ENCODE measurements at places on chromosomes 3 and 15.
A peak's percentile ranks its signal among the peaks of the same experiment; 100 is the strongest.

DNA sequence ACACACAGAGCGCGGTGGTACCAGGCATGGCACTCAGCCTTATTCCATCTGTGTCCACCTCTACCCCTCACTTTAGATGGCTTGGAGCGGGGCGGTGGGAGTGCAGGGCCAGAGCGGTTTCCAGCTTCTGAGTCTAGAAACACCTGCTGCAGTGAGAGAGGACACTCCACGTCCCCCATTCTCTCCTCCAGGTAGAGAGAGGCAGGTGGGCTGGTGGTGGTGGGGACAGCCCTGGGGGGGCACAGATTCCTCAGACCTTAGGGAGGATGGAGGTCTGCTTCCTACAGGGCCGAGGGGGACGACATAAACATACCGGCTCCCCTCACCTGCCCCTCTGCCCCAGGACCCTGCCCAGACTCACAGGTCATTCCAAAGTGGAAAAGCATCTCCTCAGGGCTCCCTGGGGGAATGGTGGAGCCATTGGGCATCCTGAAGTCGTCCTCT, 40.4 kb downstream of the MUC20 start:
- DNase-seq, result no peak

- no peak for DNase-seq
Observed at GRCh38 chr15:71431343-71432336, 316.4 kb downstream of the THSD4 start.

- no peak for DNase-seq
Observed at GRCh38 chr3:60391292-60391691, 860.0 kb downstream of the FHIT start.

DNA sequence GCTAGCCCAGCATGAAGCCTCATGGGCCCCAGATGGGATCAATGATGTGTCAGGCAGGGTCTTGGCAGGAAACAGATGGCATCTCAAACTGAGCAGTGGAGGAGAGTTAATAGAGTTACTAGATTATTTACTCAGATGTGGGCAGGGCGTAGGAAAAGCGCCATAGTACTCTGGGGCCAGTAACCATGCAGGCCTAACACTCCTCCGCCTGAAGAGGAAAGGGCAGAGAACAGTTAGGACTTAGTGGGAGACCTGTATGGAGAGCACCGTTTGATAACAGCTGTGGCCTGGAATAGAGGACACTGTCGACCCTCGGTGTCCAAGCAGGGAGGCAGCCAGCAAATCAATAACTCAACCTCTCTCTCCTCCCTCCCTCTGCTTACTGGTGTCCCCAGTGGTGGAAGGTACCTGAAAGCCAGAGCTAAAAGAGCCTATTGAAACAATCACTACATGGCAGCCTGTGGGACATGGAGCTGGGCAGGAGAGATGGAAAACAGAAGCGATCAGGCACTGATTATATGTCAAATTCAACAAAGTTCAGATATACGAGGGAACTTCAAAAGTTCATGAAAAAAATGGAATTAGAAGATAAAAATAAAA, 111.4 kb upstream of the CCNL1 start:
- no peak for DNase-seq

- no peak for DNase-seq
Observed at GRCh38 chr15:90059208-90059985, 42.9 kb downstream of the IDH2 start.

DNA sequence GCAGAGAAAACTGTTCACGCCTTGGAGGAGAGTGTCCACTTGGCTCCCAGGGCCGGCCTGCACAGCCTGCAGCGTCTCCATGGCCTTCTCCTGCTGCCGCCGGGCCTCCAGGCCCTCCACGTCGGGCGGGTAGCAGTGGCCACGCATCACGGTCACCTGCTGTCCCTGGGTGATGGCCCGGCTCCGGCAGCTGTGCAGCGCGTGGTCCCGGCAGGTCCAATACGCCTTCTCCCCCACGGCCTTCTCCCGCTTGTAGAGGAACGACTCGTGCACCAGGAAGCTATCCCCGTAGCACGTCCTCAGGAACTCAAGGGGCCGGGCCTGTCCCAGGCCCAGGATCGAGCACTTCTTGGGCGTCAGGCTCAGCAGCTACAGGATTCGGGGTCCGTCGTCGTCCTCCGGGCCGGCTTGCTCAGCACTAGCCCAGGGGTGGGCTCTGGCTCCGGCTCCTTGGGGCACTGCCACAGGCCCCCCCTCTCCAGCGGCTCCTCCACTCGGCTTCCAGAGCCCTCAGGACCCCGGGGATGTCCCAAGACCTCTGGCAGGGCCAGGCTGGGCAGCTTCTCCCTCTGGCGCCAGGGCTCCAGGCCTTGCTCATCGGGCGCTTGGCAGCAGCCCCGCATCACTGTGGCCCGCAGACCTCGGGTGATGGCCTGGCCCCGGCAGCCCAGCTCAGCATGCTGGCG, 83.6 kb upstream of the FXR1 start:
- no peak for DNase-seq

GRCh38 chr3:152843955-152844354, 9.0 kb downstream of the P2RY1 start:
- peak; percentile 22 for DNase-seq

DNA sequence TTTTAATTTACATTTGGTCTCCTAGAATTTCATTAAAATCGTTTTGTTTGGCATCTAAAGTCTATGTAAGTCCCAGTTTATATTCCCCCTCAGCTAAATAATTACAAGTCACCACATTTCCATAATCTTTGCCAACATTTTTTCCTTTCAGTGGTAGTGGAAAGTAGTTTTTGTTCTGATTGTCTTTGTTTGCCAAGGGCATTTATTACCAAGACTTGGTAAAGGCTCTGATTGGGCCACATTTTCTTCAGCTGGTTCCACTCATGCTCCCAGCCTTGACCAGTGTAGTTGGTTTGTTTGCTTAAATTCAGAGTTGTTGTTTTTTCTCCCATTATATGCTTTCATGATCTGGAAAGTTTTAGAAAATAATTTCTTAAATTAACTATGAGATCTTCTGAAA, 153.4 kb upstream of the MME start:
- DNase-seq, result no peak

- no peak for DNase-seq
Observed at GRCh38 chr15:37032091-37032775, 68.1 kb downstream of the MEIS2 start.

GRCh38 chr15:42332331-42332730, 27.0 kb upstream of the CAPN3 start:
- no peak for DNase-seq

DNA sequence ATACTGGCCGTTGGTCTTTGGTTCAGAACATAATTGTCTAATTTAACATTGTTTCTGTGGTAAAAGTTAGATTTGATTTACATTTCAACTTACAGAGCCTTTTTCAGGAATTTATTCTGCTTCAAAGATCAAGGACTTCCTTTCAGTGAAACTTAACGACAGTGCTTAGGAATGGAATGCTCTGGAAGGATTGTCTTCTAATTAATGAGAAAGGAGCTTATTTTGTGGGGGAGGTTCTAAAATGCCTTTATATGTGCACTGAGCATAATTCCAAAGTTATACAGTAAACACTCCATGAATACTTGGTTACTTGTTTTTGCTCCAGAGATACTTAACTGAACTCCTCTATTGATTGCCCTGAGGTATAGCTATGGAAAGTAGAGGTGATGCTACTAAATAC, 75.7 kb downstream of the CACNA1D start:
- DNase-seq, result no peak

DNA sequence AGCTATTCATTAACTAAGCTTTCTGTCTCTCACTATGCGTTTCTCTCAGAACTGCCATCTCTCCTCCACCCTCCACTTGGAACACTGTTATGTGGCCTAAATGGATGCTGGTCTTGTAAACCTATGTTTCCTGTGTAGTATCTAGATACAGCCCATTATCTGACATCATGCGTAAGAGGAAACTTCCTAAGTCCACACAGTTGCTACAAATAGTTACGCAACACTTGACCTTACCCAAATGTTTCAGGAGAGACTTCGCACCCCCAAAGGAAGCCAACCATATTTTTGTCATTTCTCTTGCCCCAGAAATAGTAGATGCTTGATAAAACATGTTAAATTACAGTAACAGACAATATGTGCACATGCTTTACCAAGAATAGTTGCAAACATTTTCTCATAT, 87.2 kb upstream of the TPRG1 start:
- no peak for DNase-seq

DNA sequence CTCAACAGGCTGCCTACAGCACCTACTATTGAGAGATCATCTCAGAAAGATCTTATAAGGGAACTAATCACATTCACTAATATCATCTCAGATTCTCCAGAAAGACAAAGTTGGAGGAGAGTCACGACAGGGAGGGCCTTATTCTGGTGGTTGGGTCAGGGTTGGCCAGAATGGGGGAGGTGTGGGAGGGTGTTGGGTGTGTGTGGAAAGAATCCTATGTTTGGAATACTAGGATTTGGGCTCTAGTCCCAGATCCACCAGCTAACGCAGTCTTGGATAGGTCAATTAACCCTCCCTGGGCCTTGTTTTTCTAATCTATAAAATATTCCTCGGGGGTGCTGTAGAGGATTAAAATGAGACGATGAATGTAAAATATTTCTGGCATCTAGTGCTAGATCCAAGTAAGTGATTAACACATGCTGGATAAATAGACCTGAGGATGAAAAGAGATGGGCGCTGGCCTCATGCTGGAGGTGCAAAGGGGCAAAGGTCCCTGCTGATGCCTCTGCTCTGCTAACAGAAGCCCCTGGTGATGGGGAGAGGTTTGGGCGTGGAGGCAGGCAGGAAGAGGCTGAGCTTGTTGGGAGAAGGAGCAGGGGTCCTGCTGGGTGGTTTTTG, 67.6 kb upstream of the ETV5 start:
- no peak for DNase-seq

DNA sequence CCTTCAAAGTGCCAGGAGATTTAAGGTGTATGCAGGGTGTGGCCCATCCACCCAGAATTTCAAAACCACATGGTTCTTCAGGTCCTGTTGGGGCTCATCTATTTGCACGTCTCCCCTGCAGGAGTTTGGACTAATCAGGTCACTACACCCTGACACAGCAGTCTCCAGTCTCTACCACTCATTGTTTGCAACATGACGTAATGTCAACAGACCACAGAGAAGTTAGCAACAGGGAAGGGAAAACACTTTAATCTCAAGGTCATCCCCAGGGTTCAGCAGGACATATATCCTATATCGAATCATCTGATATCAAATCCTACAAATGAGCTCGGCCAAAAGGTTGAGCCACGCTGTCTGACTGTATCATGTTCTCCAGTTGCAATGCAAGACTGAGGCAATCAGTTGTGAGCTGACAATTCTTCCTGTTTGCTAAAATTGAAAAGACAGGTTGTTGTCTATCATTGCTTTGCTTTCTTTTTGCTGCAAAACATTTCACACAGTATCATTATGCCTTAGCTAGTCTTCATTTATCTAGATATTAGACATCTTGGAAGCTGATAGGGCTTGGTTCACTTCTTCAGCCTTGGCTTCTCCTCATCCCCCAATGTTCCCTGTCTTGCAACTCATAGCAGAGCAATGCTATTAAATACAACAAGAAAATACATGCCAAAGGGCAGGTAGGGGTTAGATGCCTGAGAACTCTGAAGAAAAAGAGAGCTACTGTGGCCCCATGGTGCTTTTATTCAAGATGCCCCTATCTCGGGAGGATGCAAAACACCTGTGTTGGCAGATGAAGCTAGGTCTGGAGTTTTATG, 13.4 kb upstream of the LEKR1 start:
- no peak for DNase-seq

DNA sequence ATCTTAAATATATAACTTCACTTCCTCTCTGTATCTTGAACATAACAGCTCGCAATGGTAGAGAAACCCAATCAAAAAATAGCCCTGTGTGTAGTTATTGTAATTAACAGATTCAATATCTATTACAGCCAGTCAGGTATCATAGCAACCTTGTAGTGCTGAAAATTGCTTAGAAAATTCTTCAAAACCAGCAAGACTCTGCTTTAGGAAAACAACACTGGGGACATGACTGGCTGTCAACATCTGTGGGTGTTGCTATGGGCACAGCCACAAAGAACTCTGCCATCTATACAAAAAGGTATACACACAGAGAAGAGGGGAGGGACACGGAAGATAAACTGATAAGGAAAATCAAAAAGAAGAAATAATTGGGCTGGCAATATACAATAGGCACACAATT, 101.2 kb downstream of the WDR72 start:
- no peak for DNase-seq

DNA sequence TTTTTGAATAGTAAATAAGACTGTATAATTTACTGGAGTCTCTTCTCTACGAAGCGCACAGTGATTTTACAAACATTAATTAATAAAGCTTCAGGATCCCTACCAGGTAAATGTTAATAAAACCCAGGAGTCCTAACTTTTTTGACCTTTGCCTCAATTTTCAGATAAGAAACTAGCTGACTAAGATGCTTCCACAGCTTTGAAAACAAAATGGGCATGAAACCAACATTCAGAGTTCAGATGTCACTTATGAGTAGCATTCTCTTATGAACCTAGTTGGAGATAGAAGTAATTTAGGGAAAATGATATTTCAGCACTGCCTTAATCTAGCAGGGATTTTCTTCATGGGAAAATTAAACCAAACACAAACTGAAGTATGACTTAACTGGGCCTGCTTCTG, 13.0 kb upstream of the FHIT start:
- no peak for DNase-seq

DNA sequence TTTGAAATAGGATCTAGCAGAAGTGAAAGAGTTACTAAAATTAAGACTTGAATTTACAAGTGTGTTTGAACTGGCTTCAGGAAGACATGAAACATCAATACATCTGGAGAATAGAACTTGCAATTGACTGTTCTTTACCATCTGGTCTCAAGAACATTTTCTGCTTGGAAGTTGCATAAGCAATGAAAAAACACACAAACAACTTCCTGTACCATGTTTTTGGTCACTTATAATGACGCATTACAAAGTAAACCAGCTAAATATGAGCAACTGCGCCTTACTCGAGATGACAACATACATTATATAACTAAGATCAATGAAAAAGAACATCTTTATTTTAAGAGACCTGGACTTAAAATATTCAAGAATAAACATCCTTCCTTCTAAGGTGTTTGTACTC, 112.5 kb downstream of the TIGIT start:
- DNase-seq, result no peak

DNA sequence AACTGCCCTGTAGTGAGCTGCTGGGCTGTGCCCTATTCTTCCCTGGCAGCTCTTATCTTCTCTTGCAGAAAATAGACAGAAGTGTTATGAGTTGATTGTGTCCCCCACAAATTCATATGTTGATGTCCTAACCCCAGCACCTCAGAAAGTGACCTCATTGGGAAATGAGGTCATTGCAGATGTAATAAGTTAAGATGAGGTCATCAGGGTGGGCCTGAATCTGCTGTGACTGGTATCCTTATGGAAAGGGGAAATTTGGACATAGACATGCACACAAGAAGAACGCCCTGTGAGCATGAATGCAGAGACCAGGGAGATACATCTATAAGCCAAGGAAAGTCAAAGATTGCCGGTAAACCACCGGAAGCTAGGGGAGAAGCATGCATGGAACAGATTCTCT, 49.0 kb downstream of the SPSB4 start:
- DNase-seq, result no peak

GRCh38 chr3:148089171-148089570, 608.5 kb upstream of the AGTR1 start:
- DNase-seq, result peak; percentile 30
